Ovary (tissue), 10 donors: ENCODE measurements at places on chromosomes 5 and 9. TPM values are rescaled to one million over a fixed set of nuclear protein-coding genes. Genes with fewer than 3 reads are reported as not detected.

DNA sequence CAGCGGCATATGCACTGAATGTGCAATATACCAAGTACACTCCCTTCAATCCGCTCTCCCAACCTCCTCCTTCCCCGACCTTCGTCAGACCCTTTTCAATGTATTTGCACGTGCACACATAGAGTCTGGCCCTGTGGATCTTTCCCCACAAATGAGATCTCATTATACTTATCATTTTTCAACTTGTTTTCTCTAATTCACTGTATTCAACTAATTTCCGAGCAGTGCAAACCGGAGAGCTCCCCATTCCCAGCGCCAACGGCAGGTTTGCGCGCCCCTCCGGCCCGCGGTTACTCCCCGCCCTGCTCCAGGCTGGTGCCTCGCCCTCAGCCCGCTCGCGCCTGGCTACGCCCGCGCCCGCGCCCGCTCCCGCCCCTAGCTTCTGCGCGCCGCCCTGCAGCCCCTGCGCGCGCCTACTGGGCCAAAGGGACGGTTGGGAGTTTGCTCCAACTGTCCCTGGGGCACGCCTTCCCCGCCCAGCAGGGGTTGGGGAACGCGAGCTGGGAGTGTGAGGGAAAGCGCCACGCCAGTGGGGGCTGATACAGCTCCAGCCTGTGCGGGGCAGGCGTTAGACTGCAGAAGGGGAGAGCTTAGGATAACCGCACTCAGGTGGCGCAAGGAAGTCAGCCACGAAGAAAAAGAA, 3.3 kb upstream of the CDC20B start:
- no peak overlapping the region for H3K4me3 ChIP-seq
- peaks cover 4% of the 10 kb centered on the region for H3K4me1 ChIP-seq
- no peaks in the 10 kb centered on the region for H3K36me3 ChIP-seq
- no peak overlapping the region for H3K27ac ChIP-seq
- no peaks in the 10 kb centered on the region for H3K27me3 ChIP-seq
- DNase-seq = no peak

- peaks cover 2% of the 10 kb centered on the region for H3K4me1 ChIP-seq
- DNase-seq = no peak
- no peaks in the 10 kb centered on the region for H3K36me3 ChIP-seq
- no peak overlapping the region for H3K27ac ChIP-seq
Measured at GRCh38 chr5:168557389-168557788, 21.8 kb downstream of the PANK3 start.

DNA sequence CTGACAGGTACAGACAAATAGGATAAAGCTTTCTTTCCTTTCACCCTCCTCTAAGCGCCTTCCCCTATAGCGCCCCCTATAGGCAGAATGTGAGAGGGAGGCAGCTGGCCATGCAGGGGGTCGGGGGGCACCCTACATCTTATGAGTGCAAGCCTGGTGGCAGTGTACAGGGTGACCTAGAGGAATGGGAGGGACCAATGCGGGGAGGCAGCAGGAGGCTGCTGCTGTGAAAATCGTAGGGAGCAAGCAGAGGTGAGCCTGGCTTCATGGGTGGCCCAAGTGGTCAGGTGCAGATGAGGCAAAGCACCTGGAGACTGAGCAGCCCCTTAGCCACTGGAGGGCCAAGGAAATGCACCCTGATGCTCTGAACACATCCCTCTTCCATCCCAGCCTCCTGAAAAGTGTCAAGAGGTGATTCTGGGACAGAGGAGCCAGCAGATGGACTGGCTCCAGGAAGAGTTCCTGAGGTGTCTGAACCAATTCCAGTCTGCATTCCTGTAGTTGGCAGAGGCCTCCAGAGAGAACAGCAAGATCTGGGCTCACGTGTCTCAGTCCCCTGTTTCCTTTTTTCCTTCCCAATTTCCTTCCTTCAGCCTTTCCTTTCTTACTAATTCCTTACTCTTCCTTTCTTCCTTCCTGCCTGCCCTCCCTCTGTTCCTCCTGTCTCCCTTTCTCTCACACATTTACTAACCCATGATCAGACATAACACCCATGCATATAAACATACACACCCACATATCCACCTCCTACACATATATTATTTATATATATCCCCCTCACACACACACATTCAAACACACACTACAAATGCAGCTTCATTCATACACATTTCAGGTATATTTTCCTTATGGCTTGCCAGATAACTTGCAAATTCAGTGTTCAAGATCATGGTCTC, 32.8 kb upstream of the GALNT10 start:
- no peak for DNase-seq
- no peaks in the 10 kb centered on the region for H3K36me3 ChIP-seq
- no peaks in the 10 kb centered on the region for H3K27me3 ChIP-seq
- no peaks in the 10 kb centered on the region for H3K4me1 ChIP-seq

Gene TCOF1
- total RNA-seq = 31.2 TPM

- no peaks in the 10 kb centered on the region for H3K27me3 ChIP-seq
- H3K27ac ChIP-seq = no peak overlapping the region
- no peak for DNase-seq
- H3K4me3 ChIP-seq = no peak overlapping the region
- peaks cover 27% of the 10 kb centered on the region for H3K4me1 ChIP-seq
Measured at GRCh38 chr9:133261103-133261752, 13.8 kb downstream of the ABO start.

- H3K36me3 ChIP-seq = no peaks in the 10 kb centered on the region
- no peak overlapping the region for H3K4me3 ChIP-seq
- H3K27ac ChIP-seq = no peak overlapping the region
- no peaks in the 10 kb centered on the region for H3K27me3 ChIP-seq
- peak; percentile 62 for DNase-seq
- H3K4me1 ChIP-seq = no peaks in the 10 kb centered on the region
Measured at GRCh38 chr9:127884427-127884911, 7.0 kb upstream of the AK1 start.

DNA sequence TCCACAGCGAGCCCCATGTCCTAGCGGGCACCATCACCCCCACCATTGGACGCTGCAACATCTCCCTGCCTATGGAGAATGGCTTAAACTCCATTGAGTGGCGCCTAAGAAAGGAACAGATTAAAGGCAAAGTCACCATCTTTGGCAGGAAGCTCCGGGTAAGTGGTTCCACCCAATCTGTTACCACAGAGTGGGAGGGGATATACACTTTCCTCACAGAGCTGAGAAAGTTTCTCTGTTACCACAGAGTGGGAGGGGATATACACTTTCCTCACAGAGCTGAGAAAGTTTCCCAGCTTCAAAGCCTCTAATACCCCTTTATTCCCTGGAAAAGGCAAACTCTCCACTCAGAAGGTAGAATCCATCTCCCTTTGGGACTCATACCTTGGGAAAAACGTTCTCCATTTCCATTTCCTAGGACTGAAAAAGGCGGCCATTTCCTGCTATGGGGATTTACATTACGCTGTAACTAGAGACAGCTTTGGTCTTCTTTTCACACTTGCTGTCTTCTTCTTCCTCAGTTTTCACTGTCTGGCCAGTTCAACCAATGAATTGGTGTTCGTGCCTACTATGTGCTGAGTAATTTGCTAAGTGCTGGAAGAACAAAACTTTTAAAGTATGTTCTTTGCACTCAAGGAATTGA, 63.4 kb upstream of the WWC1 start:
- H3K36me3 ChIP-seq = no peaks in the 10 kb centered on the region
- H3K4me3 ChIP-seq = no peak overlapping the region
- no peak overlapping the region for H3K27ac ChIP-seq
- no peaks in the 10 kb centered on the region for H3K4me1 ChIP-seq

DNA sequence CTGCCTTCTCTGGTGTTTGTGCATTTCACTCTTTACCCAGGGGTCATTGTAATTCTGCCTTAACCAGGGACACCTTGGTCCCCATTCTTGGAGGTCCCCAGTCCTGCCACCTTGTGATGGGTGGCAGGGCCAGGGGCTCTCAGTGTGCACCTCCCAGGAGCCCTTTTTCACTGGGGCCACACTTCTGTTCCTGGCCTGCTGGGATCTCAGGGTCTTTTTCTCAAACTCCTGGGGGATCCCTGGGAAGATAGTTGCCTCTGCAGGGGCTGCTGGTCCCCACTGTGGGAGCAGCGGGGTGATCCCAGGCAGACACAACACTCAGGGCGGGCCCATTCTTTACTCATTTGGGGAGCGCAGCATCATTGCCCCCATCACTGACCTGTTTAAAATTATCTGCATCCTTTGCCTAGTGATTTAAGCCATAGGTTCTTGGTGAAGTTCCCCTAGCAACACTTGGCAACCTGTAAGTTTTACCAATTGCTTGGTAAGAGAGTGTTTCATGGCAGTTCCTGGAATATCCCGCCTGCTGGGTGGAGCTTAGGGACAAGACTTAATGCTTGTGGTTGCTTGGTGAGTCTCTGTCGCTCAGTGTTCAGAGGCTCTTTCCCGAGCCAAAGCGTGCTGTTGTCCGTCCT, 15.7 kb downstream of the PHF2 start:
- no peak overlapping the region for H3K27ac ChIP-seq
- peaks cover 9% of the 10 kb centered on the region for H3K4me1 ChIP-seq
- no peaks in the 10 kb centered on the region for H3K36me3 ChIP-seq

Gene PLEKHG4B
- 2.6 TPM for total RNA-seq

DNA sequence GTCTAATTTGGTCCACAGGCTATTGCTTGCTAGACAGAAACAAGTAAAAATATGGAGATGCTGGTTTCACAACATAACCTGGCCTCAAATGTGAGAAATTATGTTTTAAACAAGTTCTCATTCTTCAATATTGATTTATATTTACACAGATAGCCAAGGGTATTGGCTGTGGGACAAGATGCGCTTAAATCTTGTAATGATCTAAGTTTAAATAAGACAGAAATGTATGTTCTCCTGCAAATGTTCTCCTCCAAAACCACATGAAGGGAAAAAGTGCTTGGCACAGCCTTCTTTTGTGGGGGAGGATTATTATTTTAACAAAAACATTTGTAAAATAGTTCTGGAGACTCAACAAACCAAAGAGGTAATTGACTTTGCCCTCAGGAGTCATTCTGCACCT, 356.0 kb downstream of the DMAC1 start:
- H3K36me3 ChIP-seq = no peaks in the 10 kb centered on the region
- no peaks in the 10 kb centered on the region for H3K4me1 ChIP-seq
- no peak overlapping the region for H3K4me3 ChIP-seq
- DNase-seq = no peak
- H3K27me3 ChIP-seq = no peaks in the 10 kb centered on the region
- no peak overlapping the region for H3K27ac ChIP-seq

DNA sequence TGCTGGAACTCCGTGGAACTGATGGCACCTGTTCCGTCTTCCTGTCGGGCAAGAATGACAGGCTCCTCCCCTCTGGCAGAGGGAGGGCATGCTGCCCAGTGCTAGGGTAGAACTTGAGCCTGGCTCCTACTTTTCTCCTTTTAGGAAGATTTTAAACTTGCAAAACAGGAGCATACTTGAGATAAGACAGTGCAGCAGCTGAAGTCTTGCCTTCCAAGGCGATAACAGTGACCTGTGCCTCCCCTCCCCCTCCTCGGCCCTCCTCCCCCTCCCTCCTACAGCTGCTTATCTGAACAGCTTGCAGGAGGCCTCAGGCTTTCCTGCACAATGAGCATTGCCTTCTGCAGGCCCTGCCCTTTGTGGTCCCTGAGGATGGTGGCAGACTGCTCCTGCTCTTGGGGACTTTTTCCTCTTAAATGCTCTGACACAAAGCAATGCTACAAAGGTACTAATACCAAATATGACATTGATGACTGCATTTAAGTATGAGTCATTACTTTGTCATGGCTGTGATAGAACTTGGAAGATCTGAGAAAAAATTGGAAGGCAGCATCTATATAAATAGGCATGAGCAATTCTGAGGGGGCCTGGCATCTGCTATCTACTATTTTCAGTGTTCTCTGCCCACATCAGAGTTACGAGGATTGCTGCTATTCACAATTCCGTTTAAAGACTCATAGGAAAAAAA, 2.0 kb downstream of the GADD45G start:
- no peaks in the 10 kb centered on the region for H3K27me3 ChIP-seq
- peaks cover 6% of the 10 kb centered on the region for H3K4me1 ChIP-seq
- H3K36me3 ChIP-seq = no peaks in the 10 kb centered on the region

DNA sequence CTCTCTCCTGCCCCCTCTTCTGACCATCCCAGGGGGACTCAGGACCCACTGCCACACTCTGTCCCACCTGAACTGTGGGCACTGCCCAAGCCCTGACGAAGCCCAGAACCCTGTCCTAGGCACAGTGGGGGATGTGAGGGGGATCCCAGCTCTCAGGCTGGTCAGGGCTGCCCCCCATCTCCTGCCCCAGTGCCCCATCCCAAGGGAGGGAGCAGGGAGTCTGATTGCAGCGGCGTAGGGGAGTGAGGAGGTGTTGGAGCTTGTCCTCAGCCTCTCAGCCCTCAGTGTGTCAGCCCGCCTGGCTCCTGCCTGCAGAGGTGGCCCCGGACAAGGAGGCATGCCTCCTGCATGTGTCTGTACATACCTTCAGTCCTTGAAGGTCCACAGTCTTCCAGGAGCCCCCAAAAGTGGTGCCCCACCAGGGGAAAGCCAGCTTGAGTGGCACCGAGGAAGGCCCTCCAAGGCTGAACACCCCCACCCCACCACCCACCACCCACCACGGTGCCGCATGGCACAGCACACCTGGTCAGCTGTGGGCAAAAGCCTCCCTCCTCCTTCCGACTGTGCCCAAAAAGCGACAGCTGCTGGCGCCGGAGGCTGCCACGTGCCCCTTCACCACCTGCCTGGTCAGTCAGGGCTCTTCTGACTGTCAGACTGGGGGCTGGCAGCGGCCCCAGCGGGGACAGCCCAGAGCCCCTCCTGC, 930 bp downstream of the SARDH start:
- H3K27ac ChIP-seq = no peak overlapping the region
- H3K4me3 ChIP-seq = peak overlapping the region; percentile 30

DNA sequence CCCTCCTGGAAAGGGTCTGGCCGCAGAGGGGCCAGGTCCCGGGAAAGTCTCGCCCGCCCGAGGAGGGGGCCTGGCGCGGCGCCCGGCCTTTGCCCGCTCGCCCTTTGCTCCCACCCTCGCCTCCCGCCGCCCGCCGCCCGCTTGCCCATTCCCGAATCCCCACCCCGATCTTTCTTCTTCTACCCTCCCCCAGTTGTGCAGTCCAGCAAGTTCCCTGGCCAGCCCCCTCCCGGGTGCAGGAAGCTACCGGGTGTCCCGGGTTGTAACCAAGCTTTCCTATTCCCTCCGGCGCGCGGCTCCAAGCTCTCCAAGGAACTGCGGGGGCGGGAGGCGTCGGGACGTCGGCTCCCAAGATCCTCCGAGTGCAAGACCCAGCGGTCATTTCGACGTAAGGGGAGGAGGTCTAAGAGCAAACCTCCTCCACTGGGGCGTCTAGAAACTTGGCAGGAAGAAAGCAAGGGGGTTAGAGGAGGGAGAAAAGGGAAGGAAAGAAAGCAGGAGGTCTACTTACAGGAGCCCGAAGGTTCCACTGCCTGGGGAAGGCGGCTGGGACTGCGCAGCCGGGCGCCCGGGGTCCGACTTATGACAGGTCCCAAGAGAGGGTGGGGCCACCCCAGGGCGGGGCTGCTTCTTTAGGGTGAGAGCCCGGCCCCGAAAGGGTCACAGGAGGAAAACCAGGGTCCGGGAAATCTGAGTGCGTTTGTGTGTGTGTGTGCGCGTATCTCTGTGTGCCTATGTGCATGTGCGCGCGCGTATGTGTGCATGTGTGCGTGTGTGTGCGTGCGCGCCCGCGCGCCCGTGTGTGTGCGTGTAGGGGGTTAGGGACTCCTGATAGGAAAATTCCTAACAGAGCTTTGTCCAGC, at the start of gene PTGR1:
PTGR1 (minus strand) TSS at position 556 of the 863 bp plus-strand sequence. CDS start 2,225 bp downstream, outside the sequence.
- H3K36me3 ChIP-seq = no peaks in the 10 kb centered on the region
- H3K27me3 ChIP-seq = no peaks in the 10 kb centered on the region
- peak within 1 kb of the TSS; percentile 93 for H3K4me3 ChIP-seq
- H3K27ac ChIP-seq = peak within 1 kb of the TSS; percentile 67
- peak; percentile 85 for DNase-seq
- H3K4me1 ChIP-seq = no peaks in the 10 kb centered on the region

Gene FOXD4
- 0.32 TPM for total RNA-seq

GRCh38 chr5:11734369-11734768, 169.9 kb downstream of the CTNND2 start:
- H3K4me3 ChIP-seq = no peak overlapping the region
- H3K27me3 ChIP-seq = no peaks in the 10 kb centered on the region
- H3K4me1 ChIP-seq = no peaks in the 10 kb centered on the region
- no peaks in the 10 kb centered on the region for H3K36me3 ChIP-seq
- DNase-seq = no peak

Gene FSTL4
- 0.11 TPM for total RNA-seq
